Sigmoid colon (tissue), 7 donors: ENCODE measurements at places on chromosomes 13 and 19.
A peak's percentile ranks its signal among the peaks of the same experiment; 100 is the strongest.

- peak; percentile 88 for DNase-seq
Measured at GRCh38 chr13:38979891-38980749, 10.5 kb downstream of the STOML3 start.

DNA sequence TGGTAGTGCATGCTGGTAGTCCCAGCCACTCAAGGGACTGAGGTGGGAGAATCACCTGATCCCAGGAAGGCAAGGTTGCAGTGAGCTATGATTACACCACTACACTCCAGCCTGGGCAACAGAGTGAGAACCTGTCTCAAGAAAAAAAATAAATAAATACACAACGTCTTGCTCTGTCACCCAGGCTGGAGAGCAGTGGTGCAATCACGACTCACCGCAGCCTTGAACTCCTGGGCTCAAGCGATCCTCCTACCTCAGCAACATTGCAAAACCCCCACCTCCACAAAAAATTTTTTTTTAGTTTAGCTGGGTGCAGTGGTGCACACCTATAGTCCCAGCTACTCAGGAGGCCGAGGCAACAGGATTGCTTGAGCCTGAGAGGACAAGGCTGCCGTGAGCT is 8.8 kb downstream of the TPM4 start:
- DNase-seq: no peak

- DNase-seq: no peak
Measured at GRCh38 chr13:110056640-110057039, 250.3 kb downstream of the COL4A1 start.

- peak; percentile 91 for DNase-seq
Measured at GRCh38 chr19:11096210-11096841, 7.1 kb downstream of the LDLR start.

DNA sequence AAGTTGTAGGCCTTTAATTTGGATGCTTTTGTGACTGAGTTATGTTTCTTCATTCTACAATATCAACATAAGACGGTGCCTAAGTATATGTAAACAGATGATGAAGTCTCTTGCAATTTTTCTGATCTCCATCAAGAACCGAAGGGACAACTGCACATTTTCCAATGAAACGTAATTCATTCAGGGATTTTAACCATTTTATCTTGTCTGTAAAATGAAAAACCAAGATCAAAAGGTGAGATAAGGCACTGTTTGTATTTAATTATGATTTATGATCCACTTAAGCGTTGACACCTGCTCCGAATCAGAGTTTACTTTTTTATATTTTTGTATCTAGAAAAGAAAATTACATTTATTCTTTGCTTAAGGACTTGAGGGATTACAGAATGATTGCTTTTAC is 556.8 kb upstream of the ARGLU1 start:
- no peak for DNase-seq

GRCh38 chr13:33554919-33555791 is 262.8 kb upstream of the RFC3 start:
- no peak for DNase-seq

DNA sequence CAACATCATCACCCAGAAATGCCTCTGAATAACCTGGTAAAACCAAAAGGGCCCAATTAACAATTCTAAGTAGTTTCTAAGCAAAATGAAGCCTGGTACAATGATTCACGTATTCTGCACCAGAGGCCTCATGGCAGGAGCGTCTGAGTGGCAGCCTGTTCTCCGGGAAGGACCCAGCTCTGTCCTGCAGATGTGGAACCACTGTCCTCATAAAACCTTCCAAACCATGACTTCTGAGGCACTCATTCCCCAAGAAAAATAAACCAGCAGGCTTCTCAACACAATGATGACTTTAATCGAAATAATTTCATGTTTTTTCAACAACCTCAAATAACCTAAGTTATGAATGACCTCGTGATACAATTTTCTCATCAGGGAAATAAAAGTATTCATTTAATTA is 89.9 kb downstream of the STK24 start:
- DNase-seq: no peak

DNA sequence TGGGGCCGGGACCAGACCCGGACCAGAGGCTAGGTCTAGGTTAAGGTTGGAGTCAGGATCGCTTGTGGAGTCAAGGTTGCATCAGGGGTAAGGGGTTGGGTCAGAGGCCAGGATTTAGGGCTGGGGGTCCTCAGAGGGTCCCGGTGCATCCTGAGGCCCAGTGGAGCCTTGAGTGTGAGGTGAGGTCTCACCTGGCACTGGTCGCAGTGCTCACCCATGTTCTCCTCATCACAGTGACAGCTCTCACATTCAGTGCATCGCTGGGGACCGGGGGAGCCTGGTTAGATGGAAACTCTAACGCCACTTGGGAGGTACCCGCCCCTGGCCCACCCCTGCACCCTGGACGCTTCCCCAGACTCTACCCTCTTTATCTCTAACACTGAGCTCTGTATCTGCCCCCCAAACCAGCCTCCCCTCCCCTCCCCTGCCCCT is 3.1 kb downstream of the HRC start:
- no peak for DNase-seq

- no peak for DNase-seq
Measured at GRCh38 chr19:56170261-56170660, 5.5 kb upstream of the GALP start.

- DNase-seq: no peak
Measured at GRCh38 chr13:33426131-33426530, 140.6 kb upstream of the STARD13 start.

GRCh38 chr13:103250071-103250470 is 183.9 kb upstream of the SLC10A2 start:
- DNase-seq: no peak
